ENCODE measurements at places on chromosomes 5 and 9.

DNA sequence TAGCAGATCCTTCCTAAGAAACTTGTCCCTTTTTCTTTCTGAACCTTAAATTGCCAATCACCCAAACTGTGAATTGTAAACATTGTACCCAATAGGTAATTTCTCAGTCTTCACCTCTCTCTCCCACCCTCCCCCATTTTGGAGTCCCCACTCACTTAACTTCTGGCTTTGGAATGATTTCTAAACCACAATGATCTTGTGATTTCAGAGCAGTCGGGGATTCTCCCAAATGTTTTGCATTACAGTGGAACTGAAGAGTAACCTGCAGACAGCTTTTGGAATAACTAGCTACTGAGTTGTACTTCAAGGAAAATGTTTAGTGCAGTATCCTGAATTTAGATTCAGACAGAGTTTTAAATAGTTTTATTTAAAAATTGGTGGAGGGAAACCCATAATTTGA is 19.2 kb downstream of the SLC27A6 start:
- DNase-seq = no peak

DNA sequence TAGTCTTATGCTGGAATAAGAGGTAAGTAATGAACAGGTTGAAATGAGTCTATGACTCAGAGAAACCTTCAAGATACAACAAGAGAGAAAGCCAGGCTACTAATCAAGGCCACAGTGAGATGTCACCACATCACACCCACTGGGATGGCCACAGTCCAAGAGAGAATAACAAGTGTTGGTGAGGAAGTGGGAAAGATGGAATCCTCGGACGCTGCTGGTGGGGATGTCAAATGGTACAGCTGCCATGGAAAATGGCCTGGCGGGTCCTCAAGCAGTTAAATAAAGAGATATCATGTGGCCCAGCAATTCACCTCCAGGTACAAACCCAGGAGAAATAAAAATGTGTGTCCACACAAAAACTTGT is 41.9 kb upstream of the NEURL1B start:
- DNase-seq = no peak

DNA sequence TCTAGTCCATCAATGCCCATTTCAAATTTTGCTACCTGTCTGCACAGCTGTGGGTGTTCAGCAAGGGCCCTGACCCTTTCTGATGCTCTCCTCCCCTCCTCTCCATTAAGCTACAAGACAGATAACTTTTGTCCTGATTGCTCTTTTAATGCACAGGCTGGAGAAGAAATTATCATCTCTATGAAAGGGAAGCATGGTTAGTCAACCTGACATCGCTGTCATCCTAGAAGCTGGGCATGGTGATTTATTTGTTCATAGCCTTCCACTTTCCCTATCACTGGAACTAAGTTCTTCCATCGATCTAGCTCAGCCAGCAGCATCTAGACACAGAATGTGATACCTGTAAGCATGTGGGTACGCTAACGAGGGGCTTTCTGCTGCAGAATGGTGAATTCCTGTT is 50.1 kb downstream of the SLIT3 start:
- DNase-seq = no peak

- DNase-seq = no peak
Observed at GRCh38 chr5:58666598-58667581, 84.0 kb downstream of the RAB3C start.

DNA sequence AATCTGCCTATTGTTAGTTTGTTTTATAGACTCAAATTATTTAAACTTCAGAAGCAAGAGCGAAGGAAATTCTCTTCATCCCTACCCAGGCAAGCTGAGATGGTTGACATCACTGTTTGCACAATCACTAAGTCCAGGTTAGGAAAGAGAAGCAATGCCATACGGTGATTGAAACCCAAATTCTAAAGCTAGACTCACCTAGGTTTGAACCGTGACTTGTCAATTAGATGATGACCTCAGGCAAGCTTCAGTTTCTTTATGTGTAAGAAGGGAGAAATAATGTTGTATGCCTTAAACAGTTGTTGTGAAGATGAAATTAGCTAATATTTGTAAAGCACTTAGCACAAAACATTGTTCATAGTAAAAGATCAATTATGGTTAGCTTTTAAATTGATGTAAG is 96.5 kb upstream of the ANKRD55 start:
- DNase-seq = no peak

DNA sequence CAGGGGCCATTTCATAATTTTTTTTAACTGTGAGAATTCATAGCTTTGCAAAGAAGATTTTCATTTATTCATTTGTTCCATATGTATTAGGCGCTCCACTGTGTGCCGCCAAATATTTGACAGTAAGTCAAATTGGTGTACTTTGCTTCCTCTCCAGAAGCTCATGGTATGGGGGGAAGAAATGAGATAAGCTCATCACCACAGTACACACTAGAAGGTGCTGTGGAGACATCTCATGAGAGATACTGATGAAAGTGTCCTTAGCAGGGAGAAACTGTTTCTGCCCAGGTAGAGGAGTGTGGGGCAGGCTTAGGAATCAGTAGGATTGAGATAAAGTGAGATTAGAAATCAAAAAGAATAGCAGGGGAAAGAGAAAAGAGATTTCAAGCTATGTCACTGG is 136.2 kb downstream of the CDH6 start:
- DNase-seq = no peak
